ENCODE measurements at places on chromosomes 12 and 14. TPM values are rescaled to one million over a fixed set of nuclear protein-coding genes. Genes with fewer than 3 reads are reported as not detected.

TMEM119 gene
- total RNA-seq = 0.16 TPM

NYNRIN gene
- 0.50 TPM for total RNA-seq

MAP3K9 gene
- 6.0 TPM for total RNA-seq

OTUB2 gene
- 4.2 TPM for total RNA-seq

RPGRIP1 gene
- not detected for total RNA-seq

GDF3 gene
- total RNA-seq = not detected

Data from activated CD8-positive, alpha-beta memory T cell treated with anti-CD3 and anti-CD28 coated beads, Interleukin-2, amount 10 ng/mL, durations not matched to agents 7 days and 5 days (primary cell).